HS-5 (cell line): ENCODE measurements at places on chromosomes 5 and 9.
A peak's percentile ranks its signal among the peaks of the same experiment; 100 is the strongest.

DNA sequence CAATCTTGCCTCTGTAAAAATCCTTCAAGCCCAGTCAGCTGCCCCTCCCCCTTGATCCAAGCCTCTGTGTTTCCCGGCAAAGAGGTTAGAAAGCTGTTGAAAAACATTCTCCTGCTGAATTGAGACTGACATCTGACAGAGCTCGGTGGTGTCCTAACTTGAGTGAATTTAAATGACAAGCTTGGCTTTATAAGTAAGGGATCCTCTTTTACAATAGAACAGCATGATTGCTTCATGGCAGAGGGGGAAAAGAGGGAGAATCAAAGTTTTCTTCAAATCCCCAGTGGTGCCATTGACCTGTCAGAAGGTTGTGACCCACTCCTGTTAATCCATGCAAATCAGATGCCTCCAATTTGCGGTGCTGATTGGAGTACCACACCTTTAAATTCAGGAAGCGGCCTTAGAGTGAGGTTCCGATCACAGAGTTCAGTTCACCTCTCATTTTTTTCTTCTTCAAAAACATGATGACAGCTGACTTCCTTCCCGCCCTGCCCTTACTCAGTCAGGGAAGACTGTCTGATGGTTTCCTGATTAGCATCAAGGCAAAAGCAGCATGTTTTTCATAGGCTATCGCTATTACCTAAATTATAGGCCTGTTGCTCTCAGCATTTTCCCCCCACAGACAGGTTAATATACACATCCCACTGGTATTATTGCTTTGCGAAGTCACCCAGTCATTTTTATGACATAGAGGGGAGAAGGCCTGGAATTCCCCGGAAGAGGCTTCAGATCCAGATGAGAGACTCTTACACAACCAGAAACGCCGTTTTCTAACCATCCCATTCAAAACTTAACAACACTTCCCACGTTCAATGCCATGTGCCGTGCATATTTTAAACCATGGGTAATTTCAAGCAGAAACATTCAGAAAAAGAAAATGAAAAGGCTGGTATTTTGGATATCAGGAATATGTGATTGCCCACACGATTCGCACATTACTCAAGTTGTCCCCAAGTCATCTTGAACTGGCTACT lies 141.4 kb downstream of the EBF1 start:
- no peak for DNase-seq

- DNase-seq, result no peak
Measured at GRCh38 chr9:134591082-134591571, 50.5 kb upstream of the COL5A1 start.

GRCh38 chr5:180641566-180641900 lies 7.9 kb downstream of the FLT4 start:
- DNase-seq, result no peak

DNA sequence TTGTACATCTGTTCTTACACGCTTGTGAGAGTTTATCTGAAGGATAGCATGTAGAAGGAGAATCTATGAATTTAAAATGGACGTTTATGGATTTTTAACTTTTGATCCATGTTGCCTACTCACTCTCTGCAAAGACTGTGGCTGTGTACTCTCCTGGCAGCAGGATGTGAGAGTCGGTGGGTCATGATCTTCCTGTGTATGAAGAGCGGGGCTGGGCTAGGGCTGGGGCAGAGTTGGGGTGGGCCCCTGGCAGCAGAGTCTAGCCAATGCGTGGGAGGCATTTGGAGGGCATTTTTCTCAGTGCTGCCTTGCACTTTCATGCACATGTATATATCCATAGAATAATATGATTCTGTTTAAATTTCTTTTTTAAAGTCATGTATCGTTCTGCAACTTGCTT lies 24.0 kb upstream of the DAB2IP start:
- no peak for DNase-seq

- DNase-seq, result no peak
Measured at GRCh38 chr9:100011062-100011681, 87.6 kb downstream of the ERP44 start.

GRCh38 chr5:141777711-141778110 lies 95.7 kb upstream of the ARAP3 start:
- DNase-seq, result no peak

GRCh38 chr5:1437226-1437829 lies 7.9 kb downstream of the SLC6A3 start:
- peak; percentile 31 for DNase-seq

- no peak for DNase-seq
Measured at GRCh38 chr5:149166128-149166527, 24.8 kb downstream of the ABLIM3 start.

GRCh38 chr9:72794946-72795345 lies 157.9 kb downstream of the ALDH1A1 start:
- peak; percentile 14 for DNase-seq

GRCh38 chr9:127159325-127159801 lies 36.9 kb upstream of the ANGPTL2 start:
- DNase-seq, result peak; percentile 84

GRCh38 chr5:135492319-135492626 lies 40.1 kb upstream of the TIFAB start:
- DNase-seq, result no peak

DNA sequence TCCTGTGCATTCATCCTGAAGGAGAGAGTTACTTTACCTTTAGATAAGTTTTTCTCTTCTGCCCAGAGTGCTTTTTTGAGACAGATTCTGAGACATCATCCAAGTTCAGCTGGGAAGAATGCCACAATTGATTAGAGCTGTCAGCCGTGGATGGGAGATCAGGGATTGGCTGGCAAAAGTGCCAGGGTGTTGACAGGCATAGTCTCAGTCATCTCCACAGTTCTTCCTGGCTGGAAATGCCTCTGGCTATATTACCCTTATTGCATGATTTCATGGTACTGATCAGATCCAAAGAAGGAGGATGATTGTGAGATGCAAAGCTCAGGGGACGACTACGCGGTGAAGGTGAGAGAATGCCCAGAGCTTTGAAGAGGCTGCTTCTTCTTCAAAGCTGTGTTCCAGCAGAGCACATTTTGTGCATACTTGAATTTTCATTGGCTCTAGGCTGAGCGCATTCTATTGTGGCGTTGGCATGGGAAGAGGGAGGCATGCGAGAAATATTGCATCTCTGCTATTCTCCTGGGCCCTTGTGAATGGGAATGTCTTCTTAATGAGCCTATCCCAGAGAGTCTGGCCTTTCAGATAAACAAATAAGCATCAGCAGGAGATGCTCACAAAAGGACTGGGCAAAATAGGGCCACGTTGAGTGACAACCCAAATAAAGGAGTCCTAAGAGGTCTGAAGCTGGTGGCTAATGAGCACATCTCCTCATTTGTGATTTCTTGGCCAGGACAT lies 82.1 kb downstream of the GRIA1 start:
- DNase-seq, result no peak

GRCh38 chr9:36479101-36479500 lies 79.0 kb upstream of the RNF38 start:
- DNase-seq, result no peak

GRCh38 chr5:9834871-9835770 lies 205.0 kb upstream of the TAS2R1 start:
- DNase-seq, result no peak

GRCh38 chr9:94927048-94927761 lies 200.7 kb downstream of the AOPEP start:
- DNase-seq, result no peak

- no peak for DNase-seq
Measured at GRCh38 chr9:125902831-125903512, 155.8 kb downstream of the PBX3 start.

- DNase-seq, result no peak
Measured at GRCh38 chr5:169298193-169298592, 2.7 kb downstream of the SLIT3 start.

GRCh38 chr5:135222171-135222681 lies 176.8 kb downstream of the MACROH2A1 start:
- no peak for DNase-seq

DNA sequence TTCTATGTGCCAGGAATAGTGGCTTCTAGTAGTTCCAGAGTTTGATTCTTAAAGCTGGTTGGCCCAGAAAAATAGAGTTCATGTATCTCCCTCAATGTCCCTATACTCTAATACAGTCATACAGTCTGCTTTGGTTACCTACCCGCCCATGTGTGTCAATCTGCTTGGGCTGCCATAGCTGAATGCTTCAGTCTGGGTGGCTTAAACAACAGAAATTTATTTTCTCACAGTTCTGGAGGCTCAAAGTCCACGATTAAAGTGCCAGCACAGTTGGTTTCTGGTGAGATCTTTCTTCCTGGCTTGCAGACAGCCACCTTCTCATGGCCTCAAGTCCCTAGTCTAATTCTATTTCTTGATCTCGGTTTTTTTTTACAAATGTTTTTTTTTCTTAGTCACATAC lies 1739.0 kb downstream of the MAT2B start:
- no peak for DNase-seq

GRCh38 chr9:123927625-123928532 lies 2.0 kb downstream of the DENND1A start:
- peak; percentile 54 for DNase-seq

DNA sequence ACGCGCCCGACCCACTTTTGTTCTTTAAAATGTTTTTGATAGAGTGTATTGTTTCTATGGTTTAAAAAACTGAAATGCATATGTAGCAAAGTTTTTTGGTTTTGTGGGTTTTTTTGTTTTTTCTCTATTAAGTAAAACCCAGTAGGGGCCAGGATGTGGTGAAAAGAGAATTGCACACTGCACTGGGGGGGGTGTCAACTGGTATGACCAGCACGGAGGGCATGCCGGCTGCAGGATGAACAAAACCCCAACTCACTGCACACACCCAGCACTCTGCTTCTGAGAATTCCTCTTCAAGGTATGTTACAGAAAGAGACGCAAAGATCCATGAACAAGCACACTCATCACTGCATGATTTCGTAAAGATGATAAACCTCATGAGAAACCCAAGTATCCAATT lies 75.0 kb downstream of the STK10 start:
- no peak for DNase-seq

- DNase-seq, result no peak
Measured at GRCh38 chr5:89686081-89686765, 723.3 kb downstream of the CETN3 start.

DNA sequence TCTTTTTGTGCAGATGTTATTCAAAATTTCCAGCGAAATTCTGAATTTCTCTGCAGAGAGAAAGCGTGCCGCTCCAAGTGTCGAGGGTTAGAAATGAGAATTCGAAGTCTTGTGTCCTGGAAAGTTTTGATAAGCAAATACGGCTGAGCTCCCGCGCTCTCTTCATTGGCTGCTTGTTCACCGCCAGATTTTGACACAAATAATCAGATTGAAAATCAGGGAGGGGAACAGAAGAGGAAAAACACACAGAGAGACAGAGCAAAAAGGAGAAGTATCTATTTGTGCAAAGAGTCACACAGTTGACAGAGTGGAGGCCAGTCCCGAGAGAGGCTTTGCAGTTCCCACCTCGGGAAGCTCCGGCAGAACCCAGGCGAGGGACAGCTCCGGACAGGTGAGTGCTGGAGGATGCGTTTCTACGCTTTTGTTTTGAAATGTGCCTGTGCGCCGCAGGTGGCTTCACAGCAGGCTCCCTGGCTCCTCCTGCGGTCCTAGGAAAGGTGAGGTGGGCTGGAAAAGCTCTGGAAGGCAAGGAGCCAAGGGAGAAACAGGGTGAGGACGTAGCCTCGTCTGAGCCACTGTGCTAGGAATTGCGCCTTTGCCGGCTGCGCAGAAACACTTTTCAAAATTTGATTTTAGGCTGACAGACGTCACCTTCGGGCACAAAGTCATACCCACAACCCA lies at the start of gene GFI1B:
GFI1B (plus strand) TSS at position 244 of the 681 bp plus-strand sequence. CDS start 7,985 bp downstream, outside the sequence.
- DNase-seq, result no peak

GRCh38 chr9:78574354-78575045 lies 277.6 kb downstream of the PSAT1 start:
- DNase-seq, result no peak

DNA sequence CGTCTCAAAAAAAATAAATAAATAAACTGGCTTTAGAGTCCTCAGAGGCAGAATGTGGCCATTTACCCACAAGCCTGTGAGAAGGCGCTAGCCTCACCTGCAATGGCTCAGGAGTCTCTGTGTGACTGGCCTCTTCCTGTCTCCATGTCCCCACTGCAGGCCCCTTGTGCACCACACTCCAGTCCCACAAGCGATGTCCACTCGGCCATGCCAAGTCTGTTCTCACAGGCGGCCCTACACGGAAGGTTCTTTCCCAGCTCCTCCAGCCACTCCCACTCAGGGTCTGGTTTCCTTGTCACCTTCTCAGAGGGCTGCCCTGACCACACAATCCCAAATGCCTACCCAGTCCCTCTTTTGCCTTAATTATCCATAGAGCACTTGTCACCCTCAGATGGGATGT lies 38.2 kb downstream of the POLR1E start:
- no peak for DNase-seq

DNA sequence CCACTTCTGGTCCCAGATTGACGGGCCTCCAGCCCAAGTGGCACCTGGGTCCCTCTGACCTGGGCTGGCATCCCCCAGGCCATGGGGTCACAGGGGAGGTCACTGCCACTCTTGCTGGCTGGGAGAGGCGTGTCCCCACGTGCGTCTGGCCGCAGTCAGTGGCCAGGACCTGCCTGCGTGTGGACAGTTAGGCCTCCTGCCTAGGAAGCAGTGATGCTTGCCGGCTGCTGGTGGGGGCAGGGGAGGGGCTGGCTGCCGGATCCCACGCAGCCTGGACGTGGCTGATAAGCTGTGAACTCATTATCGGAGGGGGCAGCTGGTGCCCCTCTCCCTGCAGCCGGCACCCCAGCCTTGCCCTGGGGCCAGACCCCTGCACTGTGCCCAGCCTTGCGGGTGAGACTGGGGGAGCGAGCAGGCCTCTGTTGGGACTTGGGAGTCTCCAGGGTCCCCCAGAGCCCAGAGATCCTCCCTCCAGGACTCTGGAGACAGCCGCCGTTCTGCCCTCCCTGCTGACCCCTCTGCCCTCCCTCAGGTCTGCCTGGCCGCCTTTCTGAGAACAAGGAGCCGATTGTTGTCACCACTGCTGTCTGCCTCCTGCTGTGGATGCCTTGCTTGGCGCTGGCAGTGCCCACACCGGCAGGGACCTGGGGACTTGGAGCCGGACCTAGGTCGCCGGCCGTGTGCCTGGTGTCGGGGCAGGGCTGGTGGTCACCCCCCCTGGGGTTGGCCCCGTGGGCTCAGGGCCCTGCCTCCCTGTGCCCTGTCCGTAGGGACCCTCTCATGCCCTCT lies 12.3 kb downstream of the RXRA start:
- no peak for DNase-seq

GRCh38 chr9:126520453-126520852 lies 93.3 kb upstream of the LMX1B start:
- DNase-seq, result no peak

DNA sequence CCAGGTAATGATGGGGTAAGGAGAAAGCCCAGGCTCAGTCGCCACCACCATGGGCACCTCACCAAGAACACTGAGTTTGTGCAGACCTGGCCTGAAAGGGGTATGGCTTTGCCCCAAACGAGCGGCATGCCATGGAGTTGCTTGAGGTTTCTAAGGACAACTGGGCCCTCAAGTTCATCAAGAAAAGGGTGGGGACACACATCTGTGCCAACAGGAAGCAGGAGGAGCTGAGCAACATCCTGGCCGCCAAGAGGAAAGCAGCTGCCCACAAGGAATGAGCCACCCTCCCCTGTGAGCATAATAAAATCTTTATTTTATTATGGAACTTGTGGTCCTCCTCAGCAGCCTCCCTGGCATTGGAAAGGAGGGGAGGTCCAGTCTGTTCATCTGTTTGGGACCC lies 23.8 kb downstream of the CD14 start:
- DNase-seq, result no peak

- peak; percentile 20 for DNase-seq
Measured at GRCh38 chr9:113184539-113184938, 33.7 kb downstream of the SLC31A2 start.

GRCh38 chr5:10372726-10373709 lies 19.5 kb downstream of the MARCHF6 start:
- no peak for DNase-seq
